ENCODE measurements at places on chromosomes 7 and 10.

DNA sequence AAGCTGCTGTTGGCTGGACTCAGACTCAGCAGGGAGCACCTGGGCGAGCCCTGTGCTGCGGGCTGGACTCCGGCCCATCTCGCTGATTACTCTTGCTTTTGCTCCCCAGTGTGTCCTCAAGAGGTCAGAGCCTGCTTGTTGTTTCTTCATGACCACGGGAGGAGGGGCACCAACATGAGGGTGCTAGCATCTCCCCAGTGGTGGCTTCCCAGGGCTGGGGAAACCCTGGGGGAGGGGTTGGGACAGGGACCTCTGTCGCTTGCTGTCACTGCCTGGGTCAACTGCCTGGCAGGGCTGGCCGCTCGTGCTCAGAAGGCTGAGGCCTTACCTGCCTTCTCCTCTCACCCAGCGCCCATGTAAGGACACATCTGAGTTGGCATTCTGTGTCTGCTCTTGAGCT lies 152.3 kb upstream of the SHH start:
- no peak for DNase-seq

- DNase-seq, result no peak
These were observed 1152.1 kb upstream of the AUTS2 start for GRCh38 chr7:68446183-68446582.

- DNase-seq, result no peak
These were observed 64.2 kb upstream of the DKK1 start for GRCh38 chr10:52249850-52250395.

- DNase-seq, result no peak
These were observed at the start of gene HEPACAM2 for GRCh38 chr7:93226310-93226709. Gene HEPACAM2, minus strand, starts transcription at chr7:93226469.

DNA sequence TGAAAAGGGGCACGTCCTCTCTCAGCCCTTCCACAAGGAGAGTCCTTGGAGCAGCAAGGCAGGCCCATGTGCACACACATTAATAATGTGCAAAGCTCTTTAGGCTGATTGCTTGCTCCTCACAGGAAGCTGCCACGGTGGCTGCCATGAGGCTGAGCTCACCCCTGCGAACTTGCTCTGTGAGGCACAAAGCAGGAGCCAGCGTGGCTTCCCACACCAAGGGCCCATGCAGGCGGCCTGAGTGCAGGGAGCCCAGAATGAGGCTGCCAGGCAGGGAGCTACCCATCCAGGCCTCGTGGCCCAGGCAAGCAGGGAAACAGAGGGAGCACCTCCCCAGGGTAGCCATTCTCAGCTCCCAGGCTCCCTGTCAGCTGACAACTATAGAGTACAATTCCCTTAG lies 242.9 kb downstream of the GRID1 start:
- DNase-seq, result no peak

- no peak for DNase-seq
These were observed 57.9 kb downstream of the ZNF438 start for GRCh38 chr10:30973737-30974136.

DNA sequence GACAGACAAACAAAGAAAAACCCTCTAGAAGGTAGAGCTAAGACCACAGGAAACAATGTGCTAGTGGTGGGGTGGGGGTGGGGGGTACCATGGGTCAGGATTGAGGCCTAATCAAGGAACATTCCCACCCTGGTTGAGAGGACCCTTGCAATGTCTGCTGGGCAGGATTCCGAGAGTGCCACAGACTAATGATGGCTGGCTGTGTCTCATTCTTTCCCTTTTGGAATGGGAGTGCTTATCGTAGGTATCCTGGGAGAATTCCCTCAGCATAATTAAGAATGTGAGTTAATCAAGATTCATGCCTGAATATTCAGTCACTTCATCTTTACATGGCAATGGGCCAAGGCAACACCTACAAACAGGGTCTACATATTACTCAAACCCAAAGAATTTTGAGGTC lies 14.7 kb upstream of the MTPN start:
- no peak for DNase-seq

DNA sequence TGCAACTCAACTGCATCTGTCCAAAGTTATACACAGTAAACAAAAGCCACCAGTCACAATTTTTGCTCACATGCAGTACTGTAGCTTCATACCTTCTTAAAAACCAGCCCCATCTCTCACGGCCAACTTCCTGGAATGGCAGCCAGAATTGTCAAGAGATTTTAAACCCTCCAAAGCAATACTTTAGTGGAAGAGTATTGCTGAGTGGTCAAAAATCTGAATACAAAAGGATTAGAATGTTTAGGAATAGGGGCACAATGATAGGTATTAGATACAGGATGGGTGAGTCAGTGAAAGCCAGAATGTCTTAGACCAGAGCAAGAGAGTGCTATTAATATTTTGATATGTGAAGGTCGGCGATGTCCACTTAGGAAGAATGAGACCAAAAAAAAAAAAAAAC lies 193.9 kb downstream of the AGMO start:
- DNase-seq, result no peak

DNA sequence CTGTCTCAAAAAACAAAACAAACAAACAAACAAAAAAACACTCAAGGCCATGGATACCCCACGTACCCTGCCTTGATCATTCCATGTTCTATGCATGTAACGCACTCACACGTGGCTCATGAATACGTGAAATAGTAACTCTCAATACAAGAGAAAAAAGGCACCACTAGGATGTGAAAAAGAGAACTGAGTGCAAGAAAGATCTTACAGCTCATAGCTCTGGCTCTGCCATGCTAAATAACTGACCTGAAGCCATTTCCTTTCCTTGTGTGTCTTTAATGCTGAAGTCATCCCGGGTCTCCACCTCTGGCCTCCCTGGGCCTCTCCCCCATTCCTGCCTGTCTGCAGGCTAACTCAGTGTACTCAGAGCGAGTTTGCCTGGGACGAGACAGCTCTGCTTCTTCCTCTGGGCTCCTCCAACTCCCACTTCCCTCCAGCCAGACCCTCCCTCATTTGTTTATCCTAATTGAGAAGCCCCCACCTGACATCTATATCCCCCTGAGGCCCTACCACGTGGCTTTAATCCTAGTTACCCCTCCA lies 117.3 kb downstream of the PRPF18 start:
- DNase-seq, result no peak

DNA sequence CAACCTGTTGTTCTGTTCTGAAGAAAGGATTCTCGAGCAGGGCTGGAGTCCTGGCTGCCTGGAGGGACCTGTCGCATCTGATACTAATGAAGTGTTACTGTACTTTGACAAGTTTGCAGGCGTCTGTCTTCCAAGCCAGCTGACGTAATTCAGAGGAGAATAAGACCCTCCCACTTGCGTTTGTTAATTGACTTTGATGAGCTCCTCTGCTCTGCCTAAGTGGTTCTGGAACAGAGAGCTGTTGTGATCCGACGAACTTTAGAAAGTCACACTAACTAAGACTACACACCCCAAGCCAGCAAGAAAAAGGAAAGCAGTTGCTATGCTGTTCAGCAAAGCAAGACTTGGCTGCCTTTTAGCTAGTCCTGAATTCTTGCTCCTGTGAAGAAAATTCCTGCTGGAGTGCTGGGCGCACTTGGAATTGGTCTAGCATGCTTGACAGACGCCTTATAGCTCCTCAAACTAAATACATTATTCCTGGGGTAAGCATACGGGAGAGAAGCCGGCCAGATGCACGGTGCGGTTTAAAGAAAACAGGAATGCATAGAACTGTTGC lies 200.3 kb downstream of the CACNB2 start:
- no peak for DNase-seq

DNA sequence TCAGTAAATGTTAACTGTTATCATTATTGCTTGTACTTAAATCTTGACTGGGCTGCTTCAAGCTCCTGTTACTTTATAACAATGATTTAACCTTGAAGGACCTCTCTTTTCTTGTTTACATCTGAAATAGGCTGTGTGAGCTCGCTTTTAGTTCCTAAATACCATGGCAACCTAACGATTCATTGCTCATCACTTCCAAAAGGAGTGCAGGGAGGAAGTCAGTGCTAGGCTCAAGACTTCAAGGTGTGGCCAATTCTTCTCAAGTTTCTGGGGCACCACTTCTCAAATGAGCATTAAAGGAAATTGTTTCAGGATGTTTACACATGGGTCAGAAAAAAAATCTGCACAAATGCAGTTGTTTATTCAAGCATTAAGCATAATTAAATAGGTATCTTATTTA lies 284.2 kb downstream of the MTERF1 start:
- DNase-seq, result no peak

DNA sequence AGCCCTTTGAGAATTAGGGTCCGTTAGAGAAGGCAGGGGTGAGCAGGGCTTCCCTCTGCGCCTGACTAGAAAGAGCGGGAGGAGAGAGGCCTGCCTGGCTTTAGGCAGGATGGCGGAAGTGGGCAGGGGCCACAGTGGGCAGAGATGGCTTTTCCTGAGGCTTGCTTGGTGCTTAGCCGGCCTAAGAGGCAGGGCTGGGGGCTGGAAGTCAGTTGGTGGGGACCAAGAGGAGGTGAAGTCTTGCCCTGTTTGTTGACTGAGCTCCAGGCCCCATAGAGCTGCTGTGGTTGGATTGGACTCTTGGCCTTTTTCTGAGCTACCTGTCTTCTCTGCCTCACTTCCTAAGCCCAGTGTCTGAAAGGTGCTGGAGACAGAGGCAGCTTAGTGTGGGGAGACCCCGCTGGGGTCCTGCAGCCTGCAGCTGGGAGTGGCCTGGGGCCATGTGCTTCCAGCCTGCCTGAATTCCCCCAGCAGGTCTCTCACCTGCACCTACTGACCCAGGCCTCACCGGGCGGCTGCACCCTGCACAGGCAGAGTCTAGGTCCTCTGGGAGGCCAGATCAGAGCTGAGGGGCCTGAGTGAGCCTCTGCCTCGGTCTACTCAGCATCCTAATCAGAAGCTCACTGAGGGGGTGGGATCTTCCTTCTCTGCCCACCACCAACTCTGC lies 4.8 kb downstream of the FAM241B start:
- no peak for DNase-seq

DNA sequence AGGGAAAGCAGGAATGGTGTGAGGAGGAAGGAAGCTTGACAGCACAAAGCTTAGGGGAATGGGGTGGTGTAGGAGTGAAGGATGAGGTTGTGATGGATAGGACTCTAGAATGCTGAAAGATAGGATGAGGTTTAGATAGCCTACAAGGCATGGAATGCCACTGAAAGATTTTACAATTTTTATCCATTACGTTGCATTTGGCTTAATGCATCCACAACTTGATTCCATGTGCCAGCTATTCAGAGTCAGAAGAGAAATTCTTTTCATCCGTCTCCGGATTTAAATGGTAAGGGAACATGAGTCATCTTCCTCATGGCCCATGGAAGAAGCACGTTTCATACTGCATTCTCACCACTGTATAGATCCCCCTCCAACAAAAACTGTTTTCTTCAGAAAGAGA lies 212.4 kb upstream of the BMPER start:
- DNase-seq, result no peak

GRCh38 chr7:2487586-2488271 lies 11.5 kb upstream of the GRIFIN start:
- DNase-seq, result no peak

DNA sequence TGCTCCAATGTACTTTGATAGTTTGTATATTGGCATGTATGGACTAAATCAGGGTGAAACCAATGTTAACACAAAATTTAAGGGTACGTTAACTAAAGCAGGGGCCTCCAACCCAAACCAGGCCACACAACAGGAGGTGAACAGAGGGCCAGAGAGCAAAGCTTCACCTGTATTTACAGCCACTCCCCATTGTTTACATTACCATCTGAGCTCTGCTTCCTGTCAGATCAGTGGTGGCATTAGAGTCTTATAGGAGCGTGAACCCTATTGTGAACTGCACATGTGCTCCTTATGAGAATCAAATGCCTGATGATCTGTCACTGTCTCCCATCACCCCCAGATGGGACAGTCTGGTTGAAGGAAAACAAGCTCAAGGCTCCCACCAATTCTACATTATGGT lies 62.0 kb upstream of the SCIN start:
- no peak for DNase-seq

- DNase-seq, result no peak
These were observed 837.1 kb downstream of the LRMDA start for GRCh38 chr10:76268530-76268929.

DNA sequence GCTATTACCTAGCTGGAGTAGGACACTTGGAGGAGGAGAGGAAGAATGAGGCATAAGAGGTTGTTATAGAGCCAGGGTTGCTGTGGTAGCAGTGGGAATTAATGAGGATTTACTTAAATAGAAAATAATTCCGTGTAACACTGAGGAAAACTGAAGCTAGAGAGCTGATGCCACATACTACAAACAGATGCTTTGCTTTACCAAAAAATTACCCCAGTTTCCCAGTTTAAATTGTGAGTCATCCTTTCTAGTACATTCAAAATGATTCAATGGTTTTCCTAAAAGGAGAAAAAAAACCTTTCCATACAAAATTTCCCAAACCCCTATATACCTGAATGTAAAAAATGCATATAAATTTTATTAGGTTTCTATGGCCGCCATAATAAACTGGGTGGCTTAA lies 58.3 kb downstream of the ZNF518A start:
- DNase-seq, result no peak

GRCh38 chr7:23490357-23491135 lies 20.3 kb upstream of the IGF2BP3 start:
- DNase-seq, result peak; percentile 45

GRCh38 chr10:29471544-29471859 lies 163.3 kb downstream of the SVIL start:
- no peak for DNase-seq

DNA sequence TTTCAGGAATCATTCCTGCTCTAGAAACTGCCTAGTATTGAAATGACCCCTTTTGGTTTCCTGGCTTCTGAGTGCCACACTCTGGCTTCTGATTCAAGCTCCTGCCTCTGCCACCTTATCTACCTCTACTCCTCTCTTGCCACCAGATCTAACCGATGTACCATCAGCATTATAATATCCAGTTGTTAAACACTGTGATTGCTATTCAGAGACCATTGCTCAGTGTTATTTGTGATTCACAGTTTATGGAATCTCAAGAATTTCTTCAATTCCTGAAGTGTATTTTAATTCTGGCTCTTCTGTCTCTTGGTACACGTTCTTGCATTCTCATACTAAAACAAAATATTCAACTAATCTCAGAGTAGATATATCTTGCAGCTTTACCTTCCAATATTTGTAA lies 88.7 kb downstream of the DYNC1I1 start:
- DNase-seq, result no peak

GRCh38 chr7:138801256-138801655 lies 3.3 kb upstream of the ATP6V0A4 start:
- peak; percentile 3 for DNase-seq

- no peak for DNase-seq
These were observed 527 bp downstream of the PDIA4 start for GRCh38 chr7:149027611-149028345.
